ENCODE measurements at places on chromosomes 6 and 20.

DNA sequence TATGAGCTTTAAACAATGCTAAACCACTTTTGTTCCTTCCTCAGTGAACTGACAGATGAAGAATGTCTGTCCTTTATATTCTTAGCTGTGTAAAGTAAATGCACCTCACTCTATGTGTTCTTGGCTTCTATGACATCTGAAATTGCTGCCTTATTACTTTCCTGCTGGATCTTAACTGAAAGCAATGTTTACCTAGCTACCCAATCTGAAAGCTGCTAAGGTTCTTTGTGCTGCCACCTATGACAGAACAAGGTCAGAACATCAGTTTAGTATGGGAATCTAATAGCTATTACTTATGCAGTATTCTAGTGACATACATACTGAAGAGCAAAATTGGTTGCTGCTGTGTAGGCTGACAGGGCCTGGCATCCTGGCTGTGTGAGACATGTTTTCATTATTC, 444.1 kb downstream of the KHDRBS2 start:
- DNase-seq = no peak

- no peak for DNase-seq
Observed at GRCh38 chr6:30424549-30424948, 64.8 kb upstream of the HLA-E start.

- no peak for DNase-seq
Observed at GRCh38 chr6:159178847-159179246, 9.6 kb downstream of the FNDC1 start.

GRCh38 chr6:74319292-74319691, 623.3 kb downstream of the CD109 start:
- no peak for DNase-seq

DNA sequence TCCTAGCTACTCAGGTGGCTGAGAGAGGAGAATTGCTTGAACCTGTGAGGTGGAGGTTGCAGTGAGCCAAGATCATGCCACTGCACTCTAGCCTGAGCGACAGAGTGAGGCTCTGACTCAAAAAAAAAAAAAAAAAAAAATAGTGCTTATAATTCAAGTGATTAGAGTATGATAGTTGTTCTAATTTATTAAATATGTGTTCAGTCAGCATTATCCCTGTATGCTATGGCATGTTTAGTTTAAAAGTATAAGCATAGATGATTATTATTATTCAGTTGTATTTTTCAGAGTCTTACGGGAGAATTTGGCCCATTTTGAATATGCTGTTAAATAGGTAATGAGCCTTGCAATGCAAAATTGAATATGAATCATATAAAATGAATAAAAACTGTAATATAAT, 64.8 kb downstream of the UBR2 start:
- DNase-seq = no peak

DNA sequence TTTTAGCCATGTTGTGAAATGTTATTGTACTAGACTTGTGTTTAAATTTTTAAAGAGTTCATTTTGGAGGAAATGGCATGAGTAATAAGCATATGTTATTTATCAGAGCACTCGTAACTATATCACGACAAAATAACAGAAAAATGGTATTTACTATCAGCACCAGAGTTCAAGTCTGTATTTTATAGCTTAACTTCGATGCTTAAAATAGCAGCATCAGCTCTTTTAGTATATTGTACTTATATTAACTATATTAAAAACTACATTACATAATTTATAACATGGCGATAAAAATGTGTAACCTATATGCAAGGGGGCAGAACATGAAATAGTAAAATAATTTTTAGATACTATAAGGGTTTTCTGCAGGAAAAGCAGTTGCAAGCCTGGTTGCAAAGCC, 52.9 kb downstream of the ABRACL start:
- no peak for DNase-seq

- DNase-seq = no peak
Observed at GRCh38 chr6:104639668-104640067, 220.1 kb downstream of the HACE1 start.

DNA sequence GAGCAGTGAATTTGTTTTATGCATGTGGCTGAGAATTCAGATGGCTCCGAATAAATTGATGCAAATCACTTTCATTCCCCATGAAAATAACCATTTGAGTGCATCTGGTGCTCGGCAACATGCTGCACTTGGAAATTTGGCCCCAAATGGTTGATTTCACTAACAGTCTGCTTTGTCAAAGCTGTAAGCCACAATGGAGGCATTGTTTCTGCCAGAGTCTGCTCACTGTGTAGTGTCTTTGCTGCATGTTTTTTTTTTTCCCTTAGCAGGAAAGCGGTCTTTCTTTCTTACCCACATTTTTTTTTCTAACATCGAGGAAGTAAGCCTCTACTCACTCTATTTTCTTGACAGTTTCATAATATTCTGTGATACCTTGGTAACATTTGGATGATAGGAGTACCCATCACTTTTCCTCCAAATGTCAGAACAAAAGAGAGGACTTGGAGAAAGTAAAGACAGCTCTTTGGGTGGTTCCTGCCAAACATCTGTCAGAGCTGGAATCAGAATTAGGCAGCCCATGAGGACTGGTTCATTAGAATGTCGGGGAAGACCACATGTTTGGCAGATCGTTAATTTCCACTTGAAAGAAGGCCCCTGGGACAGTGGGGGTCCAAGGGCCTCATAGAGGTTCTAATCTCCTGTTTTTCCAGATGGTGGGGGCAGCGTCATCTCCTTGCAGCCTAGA, 149.5 kb downstream of the DOK5 start:
- DNase-seq = no peak

DNA sequence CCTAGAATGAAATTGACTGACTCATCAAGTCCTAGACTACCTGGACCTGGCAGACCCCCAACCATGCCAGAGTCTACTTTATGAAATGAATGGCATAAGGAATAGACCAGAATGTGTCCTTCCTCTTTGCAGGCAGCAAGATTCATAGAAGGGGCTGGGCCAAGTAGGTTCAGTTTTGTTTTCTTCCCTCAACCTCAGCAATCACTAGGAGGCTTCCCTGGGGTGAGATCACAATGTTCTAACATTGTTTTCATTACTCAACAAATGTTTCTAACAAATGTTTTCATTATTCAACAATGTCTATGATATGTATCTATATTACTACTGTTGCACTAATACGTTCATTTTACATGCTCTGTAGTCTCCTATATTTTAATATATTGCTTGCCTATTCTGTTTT, 8.4 kb upstream of the FAM162B start:
- no peak for DNase-seq

- no peak for DNase-seq
Observed at GRCh38 chr6:160379466-160379865, 31.3 kb downstream of the SLC22A3 start.

DNA sequence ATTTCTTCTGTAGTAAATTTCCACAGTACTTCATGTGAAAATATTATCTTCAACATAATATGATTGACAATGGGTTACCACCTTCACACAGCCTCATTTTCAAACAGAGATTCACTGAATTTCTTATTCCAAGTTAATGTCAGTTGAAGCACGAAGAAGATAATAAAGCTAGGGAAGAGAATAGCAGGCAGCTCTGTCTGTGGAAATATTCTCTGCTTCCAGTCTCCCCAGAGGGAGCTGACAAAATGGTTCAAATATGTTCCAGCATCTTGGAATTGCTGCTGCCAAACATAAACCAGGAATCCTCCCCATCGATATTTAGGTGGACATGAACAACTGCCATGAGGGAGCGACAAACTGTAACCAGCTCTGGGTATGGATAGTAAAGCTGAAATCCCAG, 224.8 kb downstream of the GJA1 start:
- DNase-seq = no peak

GRCh38 chr20:22320245-22320915, 264.0 kb downstream of the FOXA2 start:
- no peak for DNase-seq

DNA sequence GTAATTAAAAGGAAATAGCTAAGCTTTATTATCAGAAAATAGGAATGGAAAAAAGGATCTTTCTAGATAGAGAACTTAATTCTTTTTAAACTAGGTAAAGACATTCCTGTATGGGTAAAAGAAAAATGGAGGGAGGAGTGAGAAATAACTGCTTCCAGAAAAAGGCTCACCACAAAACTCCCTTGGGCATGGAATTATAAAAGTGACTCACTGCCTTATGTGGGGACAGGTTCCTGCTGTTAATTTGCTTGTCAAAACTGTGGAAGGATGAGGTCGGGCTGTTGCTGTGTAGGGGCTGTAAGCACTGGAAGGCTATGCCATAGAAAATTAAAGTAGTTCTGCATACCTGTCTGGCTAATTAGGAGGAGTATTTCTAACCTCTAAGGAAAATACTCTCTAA, 158.7 kb downstream of the UBE3D start:
- no peak for DNase-seq

- no peak for DNase-seq
Observed at GRCh38 chr20:31484001-31484400, 8.9 kb downstream of the REM1 start.

GRCh38 chr20:49384437-49385434, 97.7 kb downstream of the KCNB1 start:
- peak; percentile 60 for DNase-seq

GRCh38 chr6:166024252-166024651, 143.4 kb downstream of the TBXT start:
- DNase-seq = no peak

DNA sequence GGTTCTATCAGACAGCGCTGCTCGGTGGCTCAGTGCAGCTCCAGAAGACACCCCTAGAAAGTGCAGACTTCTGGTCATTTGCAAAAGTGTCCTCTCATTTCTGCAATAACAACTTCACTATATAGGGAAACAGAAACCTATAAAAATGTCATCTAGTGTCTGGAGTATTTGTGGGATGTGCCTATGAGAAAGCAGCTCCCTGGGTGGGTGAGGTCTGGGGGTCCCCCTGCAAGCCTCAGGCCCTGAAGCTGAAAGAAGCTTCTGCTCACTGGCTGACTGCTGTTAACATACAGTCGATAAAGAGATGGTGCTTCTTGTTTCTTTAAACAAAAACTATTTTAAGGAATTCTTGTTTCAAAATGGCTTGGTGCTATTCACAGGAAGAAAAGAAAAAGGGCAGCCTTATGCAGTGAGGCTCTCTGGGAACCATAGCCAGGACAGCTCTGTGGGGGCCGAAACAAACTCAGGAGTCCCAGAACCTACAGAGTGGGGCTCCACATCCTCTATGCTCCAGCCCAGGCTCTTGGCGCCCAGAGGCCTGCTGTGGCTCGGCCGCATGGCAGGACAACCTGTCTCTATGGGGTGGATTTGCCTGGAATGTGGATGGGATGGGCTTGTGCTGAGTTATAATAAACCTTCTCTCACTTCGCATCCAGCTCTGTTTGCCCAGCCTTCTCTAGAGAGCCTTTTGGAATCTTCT, 109.7 kb downstream of the BANF2 start:
- DNase-seq = no peak

DNA sequence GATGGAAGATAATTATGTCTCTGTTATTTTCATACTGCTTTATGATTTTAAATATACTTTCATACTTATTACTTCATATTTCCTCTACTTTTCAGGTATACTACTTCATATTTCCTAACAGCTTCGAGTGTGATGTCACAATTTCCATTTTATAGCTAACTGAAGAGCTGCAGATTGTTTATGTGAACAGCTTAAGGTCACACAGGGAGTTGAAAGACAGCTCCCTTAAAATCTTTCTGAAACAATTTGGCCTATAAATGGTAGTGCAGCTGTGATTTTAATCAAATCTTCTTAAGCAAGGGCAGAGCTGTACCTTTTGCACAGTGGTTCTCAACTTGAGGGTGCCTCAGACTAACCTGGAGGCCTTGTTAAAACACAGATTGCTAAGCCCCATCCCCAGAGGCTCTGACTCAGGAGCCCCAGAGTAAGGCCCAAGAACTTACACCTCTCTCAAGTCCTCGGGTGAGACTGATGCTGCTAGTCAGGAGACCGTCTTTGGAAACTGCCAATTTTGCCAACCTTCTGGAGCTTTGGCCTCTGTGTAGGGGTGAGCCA, 347.0 kb upstream of the HSF2 start:
- DNase-seq = no peak

- no peak for DNase-seq
Observed at GRCh38 chr6:118325220-118325860, 222.8 kb upstream of the PLN start.

DNA sequence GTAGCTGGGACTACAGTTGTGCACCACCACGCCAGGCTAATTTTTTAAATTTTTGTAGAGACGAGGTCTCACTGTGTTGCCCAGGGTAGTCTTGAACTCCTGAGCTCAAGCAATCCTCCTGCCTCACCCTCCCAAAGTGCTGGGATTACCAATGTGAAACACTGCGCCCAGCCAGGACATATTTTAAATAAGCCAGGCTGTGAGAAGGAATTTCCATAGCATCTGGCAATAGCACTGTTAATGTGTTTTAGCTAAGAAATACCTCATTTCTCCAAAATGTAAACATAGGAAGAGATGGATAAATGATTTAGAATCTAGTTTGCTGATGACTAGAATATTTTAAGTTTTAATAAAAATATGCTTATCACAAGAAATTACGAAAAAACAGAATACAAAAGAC, 27.0 kb upstream of the SLA2 start:
- no peak for DNase-seq

GRCh38 chr6:84639396-84639795, 125.0 kb downstream of the TBX18 start:
- no peak for DNase-seq

GRCh38 chr20:49276161-49276960, 1.5 kb downstream of the ZNFX1 start:
- peak; percentile 67 for DNase-seq

DNA sequence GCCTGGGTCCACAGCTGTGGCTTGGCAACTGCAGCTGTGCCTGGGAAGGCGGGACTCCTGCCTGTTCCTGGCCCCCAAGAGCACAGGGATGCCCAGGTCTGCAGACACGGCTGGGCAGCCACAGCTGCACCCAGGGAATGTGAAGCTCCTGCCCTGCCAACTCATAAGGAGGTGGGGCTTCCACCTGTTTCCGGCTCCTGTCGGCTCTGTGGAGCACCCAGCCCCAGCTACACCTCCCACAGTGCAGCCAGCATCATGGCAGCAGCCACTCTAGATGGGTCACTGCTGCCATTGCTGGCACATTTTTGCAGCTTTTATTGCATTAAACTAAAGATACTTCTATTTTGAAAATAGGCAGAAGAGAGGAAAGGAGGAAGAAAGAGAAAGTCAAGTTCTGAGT, 207.9 kb downstream of the SAMD5 start:
- no peak for DNase-seq

DNA sequence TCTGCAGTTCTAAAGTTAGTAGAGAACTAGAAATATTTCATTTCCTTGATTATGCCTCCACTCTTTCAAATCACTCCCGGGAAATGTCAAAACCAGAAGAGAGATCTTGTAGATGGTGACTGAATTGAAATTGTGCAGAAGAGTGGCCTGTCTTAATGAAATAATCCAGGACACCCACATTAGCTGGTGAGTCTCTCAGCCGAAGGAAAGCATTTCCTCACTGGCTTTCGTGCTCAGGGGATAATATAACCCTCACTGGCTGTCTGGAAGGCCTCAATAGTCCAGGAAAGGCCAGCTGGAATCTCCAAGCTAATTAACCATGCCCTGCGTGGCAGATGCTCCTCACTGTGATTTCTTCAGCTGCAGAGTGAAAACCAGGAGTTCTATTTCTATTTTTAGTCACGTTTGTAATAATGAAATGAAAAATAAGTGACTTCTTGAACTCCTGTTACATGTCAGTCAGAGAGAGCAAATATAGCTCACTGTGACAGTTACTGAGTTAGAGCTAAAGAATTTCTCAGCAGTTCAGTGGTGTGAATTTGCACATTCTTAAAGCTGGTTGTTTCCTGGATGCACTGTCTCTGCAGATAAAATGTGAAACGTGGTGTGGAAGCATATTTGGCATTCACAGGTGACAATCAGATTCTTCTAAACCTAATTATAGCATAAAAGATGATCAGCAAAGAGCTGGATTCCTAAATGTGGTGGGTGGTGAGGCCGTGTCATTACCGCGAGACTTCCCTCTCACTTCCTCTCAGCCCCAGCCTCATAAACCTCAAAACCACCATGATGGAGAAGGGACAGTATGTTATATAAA, 211.7 kb downstream of the LMBRD1 start:
- DNase-seq = no peak

Measured in CD8-positive, alpha-beta T cell (primary cell).